ENCODE measurements at places on chromosomes 16 and 17.
A peak's percentile ranks its signal among the peaks of the same experiment; 100 is the strongest.

GRCh38 chr17:81998691-81999438, 21.4 kb downstream of the ASPSCR1 start:
- DNase-seq: no peak

DNA sequence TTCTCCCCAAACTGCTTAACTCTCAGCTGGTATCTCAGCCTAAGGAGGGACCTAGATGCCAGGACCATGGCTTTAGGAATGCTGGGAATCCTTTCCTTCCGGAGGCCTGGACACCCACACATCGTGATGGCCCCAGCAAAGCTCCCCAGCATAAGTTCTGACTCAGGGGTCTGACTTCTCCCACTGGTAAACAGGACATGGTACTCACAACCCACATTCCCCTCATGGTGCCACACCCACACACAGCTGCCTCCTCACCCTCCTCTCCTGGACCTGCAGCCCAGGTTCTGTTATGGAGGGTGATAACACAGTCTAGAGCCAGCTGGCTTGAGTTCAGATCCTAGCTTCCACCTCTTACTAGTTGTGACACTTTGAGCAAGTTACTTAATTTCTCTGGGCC, 719 bp upstream of the RNF227 start:
- DNase-seq: no peak

DNA sequence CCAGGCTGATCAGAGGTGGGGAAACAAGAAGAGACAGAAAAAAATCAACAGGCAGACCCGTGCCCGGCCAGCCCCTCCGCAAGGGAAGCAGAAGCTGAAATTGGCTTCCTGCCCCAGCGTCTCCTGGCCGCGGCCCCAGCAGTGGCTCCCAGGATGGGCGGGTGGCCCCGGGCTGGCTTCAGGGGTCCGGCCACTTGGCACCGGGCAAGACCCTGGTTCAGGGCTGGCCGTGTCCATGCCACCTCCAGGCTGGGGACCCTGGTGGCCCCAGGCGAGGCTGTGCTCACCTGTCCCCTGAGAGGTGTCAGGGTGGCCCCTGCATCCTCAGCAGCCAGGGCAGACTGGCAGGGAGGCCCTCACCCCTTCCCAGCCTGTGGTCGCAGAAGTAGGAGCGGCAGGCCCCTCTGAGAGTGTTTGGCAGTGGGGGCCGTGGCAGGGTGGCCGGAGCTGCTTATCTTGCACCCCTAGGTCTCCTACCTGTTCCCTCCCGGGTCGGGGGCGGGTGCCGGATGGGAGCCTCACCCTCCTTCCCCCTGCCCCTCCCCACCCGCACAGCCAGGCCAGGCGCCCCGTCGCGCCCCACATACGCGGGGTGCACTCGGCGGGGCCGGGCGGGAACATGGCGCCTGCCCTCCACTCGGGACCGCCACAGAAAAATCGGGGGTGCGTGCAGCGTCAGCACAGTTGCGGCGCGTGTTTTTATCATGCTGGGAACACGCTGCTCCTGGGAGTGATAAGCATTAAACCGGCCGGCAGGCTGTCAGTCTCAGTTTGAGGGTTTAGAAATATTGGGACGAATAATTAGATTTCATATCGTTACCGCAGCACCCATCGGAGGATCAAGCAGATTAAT, 46.7 kb upstream of the ZC3H18 start:
- DNase-seq: no peak

DNA sequence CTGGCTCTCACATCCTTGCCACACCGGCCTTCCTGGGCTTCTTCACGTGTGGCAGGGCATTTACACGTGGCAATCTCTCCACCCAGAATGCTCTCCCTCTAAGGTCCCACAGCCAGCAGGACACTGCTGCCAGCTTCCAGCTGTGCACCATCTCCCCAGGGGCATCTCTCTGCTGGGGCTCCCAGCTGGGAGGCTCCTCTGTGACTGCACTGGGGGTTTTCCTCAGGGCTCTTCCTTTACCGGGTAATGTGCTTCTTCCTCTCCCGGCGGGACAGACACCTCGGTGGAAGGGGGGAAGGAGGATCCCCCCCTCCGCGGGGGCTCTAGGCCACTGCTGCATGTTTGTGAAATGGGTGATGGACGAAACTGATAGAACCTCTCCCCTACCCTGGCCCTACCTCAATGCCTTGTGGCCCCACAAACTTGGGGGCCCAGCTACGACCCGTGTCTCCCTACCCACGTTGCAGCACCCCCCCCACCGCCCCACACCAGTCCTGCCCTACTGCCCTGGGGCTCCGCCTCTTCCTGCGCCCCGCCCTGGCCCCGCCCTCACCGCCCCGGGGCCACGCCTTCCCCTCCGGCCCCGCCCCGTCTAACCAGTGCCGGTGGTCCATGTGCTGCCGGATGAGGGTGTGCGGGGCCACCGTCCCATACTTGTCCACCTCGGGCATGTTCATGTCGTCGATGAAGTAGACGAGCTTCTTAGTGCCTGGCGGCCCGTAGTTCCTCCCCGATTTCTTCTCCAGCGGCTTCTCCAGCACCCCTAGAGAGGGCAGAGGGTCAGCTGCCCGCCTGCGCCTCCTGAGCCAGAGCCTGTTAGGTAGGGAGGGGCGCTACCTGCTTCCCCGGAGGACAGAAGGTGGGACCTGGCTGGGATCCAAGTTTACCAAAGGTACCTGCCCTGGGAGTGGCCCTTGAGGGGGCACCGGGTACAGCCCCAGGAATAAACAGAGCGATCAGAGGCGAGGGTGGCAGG, 92.6 kb downstream of the DNAH17 start:
- DNase-seq: peak; percentile 60

DNA sequence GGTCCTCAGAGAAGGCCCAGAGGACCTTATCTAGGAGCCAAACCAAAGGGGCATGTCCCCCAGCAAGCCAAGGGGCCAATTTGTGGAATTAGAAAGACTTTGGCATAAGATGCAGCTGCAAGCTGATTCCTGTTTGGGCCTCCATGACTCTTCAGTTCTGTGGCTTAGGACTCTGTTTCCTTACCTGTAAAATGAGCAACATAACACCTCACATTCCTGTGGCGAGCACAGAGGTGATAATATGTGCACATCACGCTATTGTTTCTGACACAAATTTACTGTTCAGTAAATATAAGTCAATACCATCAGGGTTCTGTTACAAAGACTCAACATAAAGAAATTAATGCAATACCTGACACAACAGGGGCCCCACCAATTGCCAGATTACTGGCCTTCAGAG, 57.7 kb downstream of the CDH11 start:
- DNase-seq: no peak

DNA sequence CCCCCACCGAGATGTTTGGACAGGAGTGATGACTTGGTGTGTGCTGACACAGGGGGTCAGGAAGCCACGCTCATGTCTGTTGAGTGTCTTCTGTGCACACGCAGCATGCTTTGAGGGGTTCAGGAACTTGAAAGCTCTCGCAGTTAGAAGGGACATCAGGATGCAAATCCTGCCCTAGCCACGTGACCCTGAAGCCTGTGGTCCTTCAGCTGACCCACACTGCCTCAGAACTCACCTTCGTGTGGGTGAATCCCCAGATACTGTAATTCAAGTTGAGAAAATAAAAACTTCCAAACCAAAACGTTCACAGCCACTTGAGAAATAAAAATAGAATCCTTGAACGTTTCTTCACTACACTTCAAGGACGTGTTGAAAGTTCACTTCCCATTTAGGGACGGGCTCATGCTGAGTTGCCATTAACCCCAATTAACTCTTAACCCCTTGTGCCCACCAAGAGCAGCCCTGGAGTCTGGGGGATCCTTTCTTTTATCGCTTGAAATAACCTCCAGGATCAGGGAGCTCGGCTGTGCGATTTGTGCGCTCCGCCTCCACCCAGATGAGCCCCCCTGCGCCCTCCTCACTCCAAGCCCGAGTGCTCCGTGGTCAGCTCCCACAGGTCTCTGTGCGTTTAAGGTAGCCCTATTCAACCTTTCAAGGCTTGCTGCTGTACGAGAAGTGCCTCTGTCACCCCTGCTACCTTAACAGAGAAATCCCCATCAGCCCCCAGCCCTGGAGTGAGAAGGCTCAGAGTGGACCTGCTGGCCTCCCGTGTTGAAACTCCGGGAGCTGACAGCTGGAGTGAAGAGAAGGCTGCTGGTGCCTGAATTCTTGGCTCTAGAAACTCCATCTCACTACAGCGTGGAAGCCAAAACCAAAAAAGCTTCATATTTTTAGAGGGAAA, 36.2 kb upstream of the NAT9 start:
- no peak for DNase-seq

DNA sequence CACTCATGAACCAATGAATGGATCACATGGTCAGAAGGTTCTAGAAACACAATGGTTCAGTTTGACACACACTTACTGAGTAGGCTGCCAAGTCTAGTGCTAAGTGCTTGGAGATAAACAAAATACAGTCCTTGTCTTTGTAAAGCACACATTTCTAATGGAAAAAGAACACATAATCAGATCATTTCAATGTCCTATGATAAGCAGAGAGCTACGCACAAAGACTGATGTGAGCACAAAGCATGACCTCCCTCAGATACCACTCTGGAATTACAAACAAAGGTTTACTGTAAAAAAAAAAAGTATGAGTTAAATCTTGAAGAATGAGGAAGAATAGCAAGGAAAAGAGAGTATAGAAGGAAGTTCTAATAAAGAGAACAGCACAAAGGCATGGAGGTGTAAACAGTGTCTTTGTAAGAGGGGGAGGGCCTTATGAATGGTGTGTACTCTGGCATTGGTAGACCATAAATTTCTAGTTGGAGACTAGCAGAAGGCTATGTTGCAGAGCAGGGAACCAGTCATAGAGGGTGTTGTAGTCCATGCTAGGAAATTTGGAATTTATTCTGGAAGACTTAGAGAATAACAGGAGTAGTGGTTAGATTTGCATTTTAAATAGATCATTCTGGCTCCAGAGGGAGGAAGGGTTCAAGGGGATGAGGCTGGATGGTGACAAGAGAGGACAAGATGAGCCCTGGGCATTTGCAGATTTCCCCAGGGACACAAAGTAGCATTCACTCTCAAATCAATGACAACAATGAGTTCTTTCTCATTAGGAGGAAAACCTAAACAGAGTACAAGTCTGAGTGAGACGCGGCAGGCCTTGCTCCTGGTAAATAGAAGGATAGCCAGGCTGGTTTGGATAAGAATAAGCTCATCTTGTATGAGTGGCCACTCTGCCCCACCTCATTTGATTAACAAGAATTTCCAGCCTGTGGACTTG, 468.0 kb downstream of the TOX3 start:
- DNase-seq: no peak

GRCh38 chr16:87855852-87856715, 13.2 kb downstream of the SLC7A5 start:
- DNase-seq: no peak

GRCh38 chr17:27997044-27997401, 45.5 kb upstream of the NLK start:
- DNase-seq: no peak

- no peak for DNase-seq
Observed at GRCh38 chr16:57469917-57470470, 7.5 kb downstream of the POLR2C start.

- no peak for DNase-seq
Observed at GRCh38 chr17:67258821-67259468, 13.9 kb upstream of the HELZ start.

DNA sequence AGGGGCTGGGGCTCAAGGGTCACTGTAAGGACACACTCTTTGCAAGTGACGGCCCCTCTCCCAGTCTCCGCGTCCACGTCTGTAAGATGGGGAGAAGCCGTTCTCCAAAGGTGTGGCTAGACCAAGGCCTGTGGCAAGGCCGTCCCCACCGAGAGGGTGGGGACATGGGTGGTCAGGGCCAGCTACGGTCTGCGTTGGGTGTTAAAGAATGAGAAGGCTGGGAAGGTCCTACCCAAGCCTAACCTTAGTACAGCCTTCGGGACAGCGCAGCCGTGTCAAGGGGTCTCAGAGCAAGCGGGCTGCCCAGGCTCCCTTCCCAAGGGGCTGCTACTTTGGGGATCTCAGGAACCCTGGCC, 1.9 kb downstream of the C1QTNF8 start:
- DNase-seq: no peak

- DNase-seq: peak; percentile 10
Observed at GRCh38 chr17:59521465-59522126, 43.8 kb upstream of the DHX40 start.

GRCh38 chr17:7651097-7651664, 455 bp downstream of the ATP1B2 start:
- no peak for DNase-seq

DNA sequence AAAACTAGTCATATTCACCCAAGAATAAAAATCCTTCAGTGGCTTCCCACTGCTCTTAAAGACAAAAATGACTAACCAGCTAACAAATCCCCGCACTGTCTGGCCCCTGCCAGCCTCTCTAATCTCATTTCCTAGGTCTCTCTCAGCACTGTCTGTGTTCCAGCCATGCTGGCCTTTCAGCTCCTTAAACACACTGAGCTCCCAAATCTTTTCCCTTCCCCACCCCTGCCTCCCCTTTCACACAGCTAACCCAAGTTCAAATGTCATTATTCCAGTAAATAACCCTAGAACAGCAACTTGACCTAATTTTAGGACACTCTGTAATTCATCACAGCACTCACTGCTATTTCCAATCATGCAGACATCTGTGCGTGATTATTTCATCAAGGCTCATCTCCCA, 7.8 kb downstream of the SHCBP1 start:
- DNase-seq: no peak

- DNase-seq: no peak
Observed at GRCh38 chr16:51050377-51050706, 100.7 kb downstream of the SALL1 start.

- DNase-seq: no peak
Observed at GRCh38 chr16:35311475-35311874, 1852.1 kb downstream of the TP53TG3F start.

- no peak for DNase-seq
Observed at GRCh38 chr17:38426441-38426840, 1.8 kb upstream of the ARHGAP23 start.

DNA sequence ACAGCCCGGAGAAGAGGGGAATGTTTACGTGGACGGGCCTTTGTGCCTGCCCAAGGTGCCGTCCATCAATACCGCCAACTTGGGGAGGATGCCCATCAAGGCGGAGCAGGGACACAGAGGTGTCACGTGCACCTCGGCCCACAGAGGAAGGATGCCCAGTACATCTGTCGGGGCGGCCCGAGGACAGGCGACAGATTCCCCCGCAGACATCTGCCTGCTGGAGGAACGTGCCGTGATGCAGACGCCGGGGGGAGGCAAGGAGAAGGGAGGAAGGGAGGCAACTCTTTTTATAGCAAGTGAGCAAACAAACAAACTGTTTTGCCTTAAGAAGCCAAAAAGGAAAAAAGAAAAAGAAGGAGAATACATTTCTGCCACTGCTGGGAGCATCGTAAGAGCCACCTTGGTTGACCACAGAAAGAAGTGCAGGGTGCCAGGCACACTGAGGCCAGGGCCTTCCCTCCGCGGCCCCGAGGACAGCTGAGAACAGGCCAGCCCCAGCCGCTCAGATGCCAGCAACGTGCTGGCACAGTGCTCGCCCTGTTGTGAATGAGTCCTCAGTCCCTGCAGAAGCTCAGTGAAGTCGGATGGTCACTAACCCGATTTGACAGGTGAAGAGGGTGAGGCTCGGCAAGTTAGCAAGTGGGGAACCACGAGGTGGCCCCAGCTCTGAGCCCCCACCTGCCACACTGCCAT, 146.4 kb downstream of the RBFOX3 start:
- DNase-seq: no peak

- DNase-seq: no peak
Observed at GRCh38 chr17:46726206-46726605, 92.3 kb downstream of the WNT3 start.

- DNase-seq: no peak
Observed at GRCh38 chr17:2040942-2041560, 771 bp upstream of the OVCA2 start.

GRCh38 chr17:63623786-63624530, 1.7 kb downstream of the MAP3K3 start:
- DNase-seq: no peak

GRCh38 chr16:104355-104754, 26.3 kb downstream of the MPG start:
- no peak for DNase-seq

Data from activated T-helper 1 cell treated with Interleukin-2 at 50 U/mL for 16 hours (primary cell).